Stimulated activated CD4-positive, alpha-beta T cell treated with anti-CD3 and anti-CD28 coated beads, Interleukin-4, amount 100 ng/mL, for 1 hour (primary cell): ENCODE measurements at places on chromosomes 1 and 21.

- no peak for DNase-seq
These were observed 16.7 kb downstream of the LPAR3 start for GRCh38 chr1:84876353-84876752.

DNA sequence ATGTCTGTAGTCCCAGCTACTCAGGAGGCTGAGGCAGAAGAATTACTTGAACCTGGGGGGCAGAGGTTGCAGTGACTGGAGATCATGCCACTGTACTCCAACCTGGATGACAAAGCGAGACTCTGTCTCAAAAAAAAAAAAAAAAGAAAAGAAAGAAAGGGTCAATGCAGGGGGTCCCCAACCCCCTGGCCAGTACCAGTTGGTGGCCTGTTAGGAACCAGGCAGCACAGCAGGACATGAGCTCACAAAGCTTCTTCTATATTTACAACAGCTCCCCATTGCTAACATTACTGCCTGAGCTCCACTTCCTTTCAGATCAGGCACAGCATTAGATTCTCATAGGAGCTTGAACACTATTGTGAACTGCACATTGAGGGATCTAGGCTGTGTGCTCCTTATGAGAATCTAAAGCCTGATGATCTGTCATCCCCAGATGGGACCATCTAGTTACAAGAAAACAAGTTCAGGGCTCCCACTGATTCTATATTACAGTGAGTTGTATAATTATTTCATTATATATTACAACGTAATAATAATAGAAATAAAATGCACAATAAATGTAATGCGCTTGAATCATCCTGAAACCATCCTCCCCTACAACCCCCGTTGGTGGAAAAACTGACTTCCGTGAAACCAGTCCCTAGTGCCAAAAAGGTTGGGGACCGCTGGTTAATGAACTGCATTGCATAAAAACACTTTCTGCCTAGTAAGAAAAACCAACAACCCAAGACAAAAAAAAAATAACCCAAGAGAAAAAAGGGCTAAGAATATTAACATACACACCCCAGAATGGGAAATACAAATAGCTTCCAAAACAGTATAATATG, 2.8 kb downstream of the ZBTB8OS start:
- DNase-seq, result no peak

- no peak for DNase-seq
These were observed 10.3 kb upstream of the PLD5 start for GRCh38 chr1:242534753-242535152.

GRCh38 chr1:221709854-221710253, 32.0 kb downstream of the DUSP10 start:
- no peak for DNase-seq

- DNase-seq, result no peak
These were observed 52.6 kb downstream of the BRINP2 start for GRCh38 chr1:177223359-177223758.

GRCh38 chr1:75132242-75132811, 1.9 kb upstream of the LHX8 start:
- no peak for DNase-seq

GRCh38 chr1:208161656-208162375, 82.4 kb downstream of the PLXNA2 start:
- DNase-seq, result no peak

- DNase-seq, result no peak
These were observed 19.2 kb downstream of the TRPM2 start for GRCh38 chr21:44372616-44373015.

GRCh38 chr1:110502402-110503151, 16.4 kb downstream of the KCNA10 start:
- DNase-seq, result no peak

- DNase-seq, result no peak
These were observed 88.0 kb upstream of the ADAR start for GRCh38 chr1:154695985-154696384.

- no peak for DNase-seq
These were observed 4.4 kb upstream of the NPL start for GRCh38 chr1:182785181-182785580.

DNA sequence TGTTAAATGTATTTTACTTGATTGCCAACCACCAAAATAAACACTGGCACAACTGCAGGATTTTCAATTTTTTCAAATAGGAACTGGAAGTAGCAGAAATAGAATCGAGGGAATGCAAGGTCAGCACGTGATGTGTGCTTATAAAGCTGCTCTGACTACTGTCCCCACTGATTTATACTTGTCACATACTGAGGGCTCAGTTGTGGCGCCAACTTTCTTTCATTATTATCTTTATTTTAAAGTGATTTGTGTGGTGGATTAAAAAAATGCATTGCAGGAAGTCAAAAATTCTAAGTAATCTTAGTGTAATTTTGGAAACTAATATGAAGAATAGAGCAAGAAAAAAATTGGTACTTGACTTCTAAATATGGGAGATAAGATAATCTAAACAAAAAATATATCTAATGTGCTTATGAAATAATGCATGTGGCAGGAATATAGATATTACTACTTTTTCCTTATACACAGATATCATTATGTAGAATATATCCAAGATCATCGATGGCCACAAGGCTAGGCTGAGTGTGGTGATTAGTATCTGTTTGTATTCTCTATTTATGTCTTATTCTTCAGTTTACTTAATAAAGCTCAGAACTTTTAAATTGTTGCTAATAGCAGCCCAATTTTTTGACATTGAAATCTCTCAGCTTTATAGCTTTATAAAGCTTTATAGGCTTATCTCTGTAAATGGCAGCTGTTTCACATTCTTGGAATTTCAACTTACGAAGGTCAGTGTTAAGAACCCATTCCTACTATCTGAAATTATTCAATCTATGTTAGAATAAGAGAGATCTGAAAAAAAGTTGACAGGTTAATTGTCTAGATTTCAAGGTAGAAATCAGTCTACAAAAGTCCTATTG, 404.5 kb upstream of the ADAMTS5 start:
- DNase-seq, result no peak

- DNase-seq, result no peak
These were observed 30.8 kb upstream of the CPLANE2 start for GRCh38 chr1:16267690-16268180.

DNA sequence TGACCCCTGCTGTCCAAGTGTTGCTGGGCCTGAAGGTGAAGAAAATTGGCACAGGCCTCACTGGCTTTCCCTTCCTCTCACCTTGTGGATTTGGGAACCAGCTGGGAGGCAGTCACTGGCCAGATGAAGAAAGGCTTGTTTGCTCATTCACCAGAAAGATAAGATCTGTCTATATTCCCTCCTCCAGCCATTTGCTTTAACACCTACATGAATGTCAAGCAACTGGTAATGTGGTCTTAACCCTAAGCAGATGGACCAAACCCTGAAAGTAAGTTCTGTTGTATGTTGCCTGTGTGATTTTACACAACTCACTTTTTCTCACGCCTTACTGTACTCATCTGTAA, 10.3 kb upstream of the SRRM1 start:
- DNase-seq, result no peak

- DNase-seq, result no peak
These were observed 43.2 kb downstream of the CNN3 start for GRCh38 chr1:94883691-94884090.

- DNase-seq, result no peak
These were observed 278.0 kb upstream of the KAZN start for GRCh38 chr1:14320518-14320917.
